ENCODE measurements at places on chromosomes 6 and 20. TPM values are rescaled to one million over a fixed set of nuclear protein-coding genes. Genes with fewer than 3 reads are reported as not detected.

Gene TRIM15
- total RNA-seq, result not detected

Gene HLA-DRA
- 2.9 TPM for total RNA-seq

Gene HLA-G
- total RNA-seq, result not detected

Gene C20orf144
- total RNA-seq, result not detected

Gene CYP24A1
- not detected for total RNA-seq

Gene HLA-DRB5
- total RNA-seq, result 1.6 TPM

Gene VGLL2
- total RNA-seq, result not detected

Gene HTR1E
- total RNA-seq, result not detected

Gene RIPK1
- total RNA-seq, result 19.1 TPM

Gene HMGCLL1
- total RNA-seq, result not detected

Gene CTNNBL1
- total RNA-seq, result 27.5 TPM

Gene SYNGAP1
- 2.6 TPM for total RNA-seq

Gene ME1
- total RNA-seq, result 8.4 TPM

Gene SLC17A3
- total RNA-seq, result not detected

Gene ZSCAN23
- total RNA-seq, result 1.5 TPM

Gene ZBTB12
- total RNA-seq, result 1.1 TPM

Gene CLDN20
- not detected for total RNA-seq

Gene VPS16
- total RNA-seq, result 42.3 TPM

Gene PROKR2
- total RNA-seq, result not detected

Gene BPI
- not detected for total RNA-seq

Gene OPRM1
- not detected for total RNA-seq

Gene FAM229B
- 8.1 TPM for total RNA-seq

Gene PGM3
- 46.0 TPM for total RNA-seq

Gene TPX2
- 25.2 TPM for total RNA-seq

Gene AAR2
- 17.8 TPM for total RNA-seq

Gene POFUT1
- total RNA-seq, result 13.9 TPM

Gene ARFGEF3
- 2.1 TPM for total RNA-seq

Gene PTCRA
- total RNA-seq, result not detected

Gene CAP2
- total RNA-seq, result 4.2 TPM

Gene TNF
- total RNA-seq, result not detected

Gene SLC22A3
- not detected for total RNA-seq

Gene MLIP
- 1.1 TPM for total RNA-seq

Gene SLC22A1
- not detected for total RNA-seq

Gene NKX2-4
- total RNA-seq, result not detected

Gene OR2H2
- not detected for total RNA-seq

Gene CD83
- total RNA-seq, result 15.7 TPM

Gene EMILIN3
- total RNA-seq, result 0.06 TPM

Gene SAMD3
- not detected for total RNA-seq

Gene COL21A1
- 0.06 TPM for total RNA-seq

Gene KCNG1
- total RNA-seq, result 3.4 TPM

Gene TSBP1
- not detected for total RNA-seq

Gene NFYA
- total RNA-seq, result 29.5 TPM

Gene ADGRF4
- not detected for total RNA-seq

Gene FAXC
- 0.81 TPM for total RNA-seq

Gene KHDRBS2
- total RNA-seq, result not detected

Gene SYCP2L
- total RNA-seq, result 0.13 TPM

Gene ENPP4
- total RNA-seq, result 5.5 TPM

Gene SLC2A10
- 3.7 TPM for total RNA-seq

Gene ELOVL5
- total RNA-seq, result 48.2 TPM

Gene LINC00237
- total RNA-seq, result not detected

Gene PSORS1C2
- not detected for total RNA-seq

Gene SAMD10
- total RNA-seq, result 1.6 TPM

Gene XKR7
- total RNA-seq, result not detected

Gene NRSN1
- not detected for total RNA-seq

Gene ESR1
- total RNA-seq, result not detected

Gene SLC13A3
- total RNA-seq, result 0.13 TPM

Gene RNF144B
- 63.3 TPM for total RNA-seq

Gene GRM1
- total RNA-seq, result under 0.01 TPM
